OCI-LY7 (cell line): ENCODE measurements at places on chromosomes 7 and 10.

- no peak for DNase-seq
These were observed 23.9 kb downstream of the AUTS2 start for GRCh38 chr7:69622014-69622835.

GRCh38 chr10:77661100-77661499, 23.5 kb upstream of the KCNMA1 start:
- no peak for DNase-seq

DNA sequence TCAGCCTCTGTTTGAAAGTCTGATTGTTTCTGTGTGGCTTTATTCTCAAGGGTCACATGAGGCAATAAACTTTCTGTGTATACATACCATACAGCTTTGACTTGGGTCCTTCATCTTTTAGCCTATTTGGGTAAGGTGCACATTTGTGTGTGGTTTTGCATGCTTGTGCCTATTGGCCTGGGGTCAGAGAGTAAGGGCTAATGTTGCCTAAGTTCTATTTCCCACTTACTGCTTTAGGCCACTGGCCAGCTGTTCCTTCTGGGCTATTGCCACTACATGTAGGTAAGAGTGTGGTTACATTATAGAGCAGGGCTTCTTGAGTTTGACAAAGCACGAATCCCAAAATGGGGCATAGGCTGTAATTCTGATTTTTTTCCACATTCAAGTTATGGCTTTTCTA, 21.8 kb downstream of the BBIP1 start:
- DNase-seq: no peak

DNA sequence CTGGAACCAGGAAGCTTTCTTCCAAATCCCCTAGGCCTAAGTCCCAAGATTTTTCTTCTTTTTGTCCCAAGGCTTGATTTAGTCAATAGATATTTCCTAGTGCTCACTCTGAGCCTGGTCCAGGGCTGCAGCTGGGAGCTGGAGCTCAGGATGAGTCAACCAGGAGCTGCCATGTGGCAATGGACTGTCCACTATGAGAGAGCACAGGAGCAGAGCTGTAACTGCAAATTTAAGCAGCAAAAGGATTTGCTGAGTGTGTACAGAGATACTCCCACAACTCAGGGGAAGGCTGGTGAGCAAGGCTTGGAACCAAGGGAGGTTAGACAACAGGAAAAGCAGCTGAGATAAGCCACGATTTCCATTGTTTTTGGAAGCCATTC, 92.1 kb upstream of the CXCL12 start:
- DNase-seq: no peak

- DNase-seq: no peak
These were observed 74.6 kb downstream of the WAPL start for GRCh38 chr10:86446987-86447386.

GRCh38 chr10:101241840-101242707, 12.8 kb upstream of the LBX1 start:
- no peak for DNase-seq

DNA sequence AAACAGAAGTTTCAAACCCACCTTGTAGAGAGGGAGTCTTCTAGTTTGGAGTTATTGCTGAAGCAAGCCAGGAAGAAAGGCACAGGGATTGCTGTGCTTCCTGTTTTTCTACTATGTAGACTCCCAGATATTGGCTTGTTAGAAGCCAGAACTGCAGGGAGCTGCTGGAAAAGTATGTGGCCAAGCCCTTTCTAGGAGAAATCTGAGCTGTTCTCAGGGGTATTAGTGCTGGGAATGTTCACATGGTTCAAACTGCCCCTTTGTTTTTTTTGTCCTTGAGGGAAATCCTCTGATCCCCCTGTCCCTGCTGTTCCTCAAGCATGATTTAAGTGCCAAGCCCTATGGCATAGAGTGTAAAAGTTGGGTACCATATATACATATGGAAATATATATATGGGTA, 184.0 kb downstream of the CCDC7 start:
- no peak for DNase-seq

GRCh38 chr7:110142939-110143526, 947.9 kb upstream of the LRRN3 start:
- DNase-seq: no peak

- no peak for DNase-seq
These were observed 50.7 kb downstream of the CHST3 start for GRCh38 chr10:72014785-72015480.

- DNase-seq: no peak
These were observed 44.8 kb downstream of the ADCYAP1R1 start for GRCh38 chr7:31096877-31097258.

- DNase-seq: no peak
These were observed 84.7 kb upstream of the TRIL start for GRCh38 chr7:29042824-29043231.

DNA sequence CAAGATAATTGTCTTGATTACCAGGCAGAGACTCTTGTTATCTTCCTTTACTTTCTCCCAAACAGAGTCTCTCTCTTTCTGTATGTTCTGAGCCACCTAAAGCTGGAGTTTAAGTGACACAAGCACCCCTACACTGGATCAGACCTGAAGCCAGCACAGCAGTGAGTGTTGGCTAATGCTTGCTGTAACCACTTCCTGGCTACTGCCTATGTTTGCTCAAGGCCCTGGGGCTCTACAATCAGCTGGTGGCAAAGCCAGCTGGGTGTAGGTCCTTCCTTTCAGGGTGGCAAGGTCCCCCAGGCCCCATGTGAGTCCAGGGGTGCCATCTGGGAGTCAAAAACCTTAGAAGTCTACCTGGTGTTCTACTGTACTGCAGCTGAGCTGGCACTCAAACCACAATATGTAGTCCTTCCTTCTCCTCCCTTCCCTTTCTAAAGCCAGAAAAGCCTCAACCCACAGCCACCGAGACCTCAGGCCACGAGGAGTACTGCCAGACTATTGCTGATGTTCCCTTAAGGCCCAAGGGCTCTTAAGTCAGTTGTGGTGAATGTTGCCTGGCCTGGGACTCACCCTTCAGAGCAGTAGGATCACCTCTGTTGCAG, 416.3 kb downstream of the ADRA2A start:
- no peak for DNase-seq

- DNase-seq: no peak
These were observed 220.5 kb downstream of the CDK14 start for GRCh38 chr7:90816511-90817142.

DNA sequence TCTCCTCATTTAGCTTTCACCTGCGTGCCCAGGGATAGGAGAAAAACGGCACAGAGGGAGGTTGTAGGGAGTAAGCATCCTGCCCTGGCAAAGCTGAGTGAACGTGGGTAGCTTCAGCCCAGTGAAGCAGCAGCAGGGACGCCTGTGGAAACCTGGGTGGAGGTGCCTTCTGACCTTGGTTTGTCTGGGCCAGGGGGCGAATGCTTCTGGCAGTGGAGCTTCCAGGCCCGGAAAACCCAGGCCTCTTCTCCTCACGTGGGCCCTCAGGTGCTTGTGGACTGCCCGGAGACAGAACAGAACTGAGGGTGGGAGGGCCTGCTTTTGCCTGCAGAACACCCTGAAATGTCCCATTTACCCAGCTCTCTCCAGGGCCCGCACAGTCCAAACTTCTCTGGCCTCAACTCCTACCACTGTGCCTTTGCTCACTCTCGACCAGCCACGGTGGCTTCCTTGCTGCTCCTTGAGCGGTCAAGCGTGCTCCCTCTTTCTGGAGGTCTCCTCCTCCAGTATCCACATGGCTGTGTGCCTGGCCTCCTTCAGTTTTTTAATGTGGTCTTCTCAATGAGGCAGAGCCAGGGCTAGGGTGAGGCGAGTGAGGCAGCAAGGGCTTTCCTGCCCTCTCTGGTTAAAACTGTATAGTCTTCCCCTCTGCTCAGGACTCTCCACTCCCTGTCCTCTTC, 62.4 kb downstream of the TMEM209 start:
- DNase-seq: no peak

GRCh38 chr7:34108165-34108564, 202.8 kb downstream of the BMPER start:
- DNase-seq: no peak

GRCh38 chr10:131573256-131573655, 261.7 kb upstream of the TCERG1L start:
- DNase-seq: no peak

DNA sequence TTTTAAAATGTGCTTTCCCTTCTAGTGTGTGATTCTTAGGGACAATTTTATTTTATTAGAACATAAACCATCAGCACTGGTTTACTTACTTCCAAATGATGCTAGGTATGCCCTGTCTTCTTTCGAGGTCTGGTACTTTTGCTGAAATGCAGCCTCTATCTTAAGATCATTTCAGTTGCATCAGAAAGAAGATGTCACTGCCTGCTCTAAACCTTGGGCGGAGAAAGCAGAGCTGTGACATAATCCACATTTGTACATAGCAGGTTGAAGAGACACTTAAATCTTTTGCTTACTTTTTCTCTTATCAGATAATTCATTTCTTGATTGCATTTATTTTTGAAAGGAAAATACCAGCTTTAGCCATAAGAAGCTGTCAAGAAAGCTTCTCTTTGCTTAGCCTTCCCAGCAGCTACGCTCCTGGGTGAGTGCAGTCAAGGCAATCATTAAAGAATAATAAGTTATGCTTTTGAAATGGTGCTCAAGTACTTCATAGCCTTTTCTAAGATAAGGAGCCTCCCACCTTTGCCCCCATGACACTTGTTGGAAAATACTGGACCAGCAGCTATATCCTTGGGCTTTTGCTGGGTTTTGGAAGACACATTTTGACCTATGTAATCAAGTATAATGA, 108.4 kb upstream of the SAMD8 start:
- no peak for DNase-seq

DNA sequence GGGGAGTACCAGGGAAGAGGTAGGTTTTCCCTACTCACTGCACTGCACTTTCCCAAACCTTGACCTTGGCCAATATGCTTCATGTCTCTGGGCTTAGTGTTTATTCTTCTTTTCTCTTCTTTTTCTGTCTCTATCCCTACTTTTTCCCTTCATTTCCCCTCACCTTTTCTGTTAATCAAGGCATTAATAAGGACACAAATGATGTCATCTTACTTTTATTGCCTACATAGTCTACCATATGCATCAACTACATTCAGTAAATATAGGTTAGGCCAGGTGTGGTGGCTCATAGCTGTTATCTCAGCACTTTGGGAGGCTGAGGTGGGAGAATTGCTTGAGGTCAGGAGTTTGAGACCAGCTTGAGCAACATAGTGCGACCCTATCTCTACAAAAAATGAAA, 13.0 kb upstream of the ZNF503 start:
- DNase-seq: no peak

- DNase-seq: no peak
These were observed 16.2 kb downstream of the ZNF316 start for GRCh38 chr7:6653071-6654003.

GRCh38 chr7:266851-267840, 22.8 kb upstream of the FOXL3 start:
- DNase-seq: no peak

DNA sequence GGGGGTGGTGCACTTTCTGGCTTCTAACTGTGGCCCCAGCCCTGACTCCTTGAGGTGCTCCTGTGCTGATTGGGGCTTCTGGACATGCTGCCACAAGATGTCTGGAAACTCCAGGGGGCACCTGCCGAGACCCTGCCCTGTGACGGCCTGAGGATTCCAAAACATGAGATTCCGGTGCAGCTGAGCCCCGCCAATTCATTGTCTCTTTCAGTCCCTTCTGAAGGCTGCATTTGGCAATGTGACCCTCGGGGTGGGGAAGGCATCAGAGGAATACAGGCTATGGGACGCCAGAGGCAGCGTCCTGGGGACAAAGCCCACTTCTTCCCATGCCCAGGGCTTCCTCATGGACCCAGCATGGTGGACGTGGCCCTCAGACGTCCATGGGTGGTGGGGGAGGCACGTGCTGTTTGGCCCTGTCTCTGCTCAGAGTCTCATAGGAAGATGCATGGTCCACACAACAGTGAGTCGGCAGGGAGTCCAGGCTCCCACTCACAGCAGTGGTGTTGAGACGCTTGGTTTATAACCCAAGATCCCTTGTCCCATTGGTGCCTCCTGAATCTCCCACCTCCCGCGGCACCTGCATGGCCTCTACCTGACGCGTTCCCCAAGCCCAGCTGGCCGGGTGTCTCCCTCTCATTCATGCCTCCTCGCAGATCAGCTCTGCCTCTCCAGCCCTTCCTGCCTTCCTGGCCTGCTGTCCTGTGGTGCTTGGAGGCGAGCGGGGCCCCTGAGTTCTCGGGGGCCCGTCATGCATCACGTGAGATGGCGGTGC, 129.9 kb downstream of the WDR37 start:
- DNase-seq: no peak
